ENCODE measurements at places on chromosomes 16 and 17.

DNA sequence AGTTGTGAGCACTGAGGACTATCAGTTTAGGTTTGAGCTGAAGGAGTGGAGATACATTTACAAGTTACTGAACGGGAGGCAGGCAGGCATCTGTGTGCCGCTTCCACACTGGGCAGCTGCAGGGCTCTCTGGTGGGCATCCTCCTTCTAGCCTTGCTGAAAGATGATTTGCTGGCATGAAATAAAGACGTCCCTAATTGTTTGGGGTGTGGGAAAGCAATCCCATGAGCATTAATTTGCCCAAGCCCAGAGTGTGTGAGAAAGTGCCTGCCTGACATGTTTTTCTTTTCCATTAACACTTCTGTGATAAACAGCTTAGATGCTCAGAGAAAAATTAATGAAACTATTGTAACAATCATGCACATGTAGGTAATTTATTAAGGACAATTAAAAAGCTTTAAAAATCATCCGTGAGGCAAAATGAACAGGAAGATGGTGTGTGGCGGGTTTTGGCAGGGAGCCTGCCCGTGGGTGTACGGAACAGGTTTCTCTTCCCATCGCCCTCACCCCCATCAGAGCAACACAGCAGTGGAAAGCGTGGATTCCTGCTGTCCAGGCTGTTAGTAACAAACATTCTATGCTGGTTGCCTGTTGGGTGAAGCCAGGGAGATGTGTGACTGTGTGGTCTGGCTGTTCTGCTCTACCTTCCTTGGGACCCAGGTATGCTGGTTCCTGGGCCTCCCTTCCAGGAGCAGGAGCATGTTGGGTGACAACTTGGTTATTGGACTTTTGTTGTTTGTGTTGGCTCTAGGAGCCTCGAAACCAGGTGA is 191.9 kb downstream of the MSI2 start:
- DNase-seq = no peak

GRCh38 chr17:78168242-78168902 is at the start of gene SYNGR2:
Gene SYNGR2, plus strand, starts transcription at chr17:78168581. Its CDS starts 36 bp downstream, at chr17:78168617.
- DNase-seq = peak; percentile 30

DNA sequence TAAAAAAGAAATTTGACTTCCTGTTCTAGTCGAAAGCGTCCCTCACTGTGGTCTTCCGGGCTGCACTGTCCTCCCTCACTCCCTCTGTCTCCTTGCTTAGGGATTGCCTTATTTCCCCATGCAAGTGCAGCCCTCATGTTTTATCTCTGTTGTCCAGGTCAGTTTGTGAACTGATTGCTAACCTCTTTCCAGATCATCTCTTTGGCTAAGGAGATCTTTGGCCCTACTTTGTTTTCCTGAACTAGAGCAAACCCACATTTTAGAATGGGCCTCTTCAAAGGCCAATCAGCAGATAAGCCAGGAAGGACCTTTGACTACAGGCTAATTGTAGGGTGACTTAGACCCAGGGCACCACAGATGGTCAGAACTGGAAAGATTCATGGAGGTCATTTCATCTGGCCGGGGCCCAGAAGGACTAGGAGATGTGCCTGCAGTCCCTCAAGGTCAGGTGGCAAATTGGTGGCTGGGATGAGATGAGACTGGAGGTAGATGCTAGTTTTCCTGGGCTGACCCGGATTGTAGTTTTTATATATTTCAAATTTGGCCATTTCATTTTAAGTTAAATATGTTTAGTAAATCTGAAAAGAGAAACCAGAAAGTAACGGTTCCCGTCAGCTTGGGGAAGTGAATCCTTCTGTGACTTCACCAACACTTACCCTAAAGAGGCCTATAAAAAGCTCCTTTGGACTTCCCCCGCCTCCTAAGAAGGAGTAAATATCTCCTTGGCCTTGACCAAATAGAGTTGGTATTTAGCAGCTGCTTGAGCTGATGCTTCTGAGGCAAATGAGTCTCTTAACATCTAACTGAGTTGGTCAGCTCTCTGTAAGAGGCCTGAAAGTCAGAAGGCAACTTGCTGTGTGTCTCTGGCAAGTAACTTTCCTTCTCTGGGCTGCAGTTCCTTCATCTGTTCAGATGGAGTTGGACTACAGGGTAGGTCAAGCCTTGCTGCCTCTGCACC is 6.2 kb upstream of the SLC25A19 start:
- no peak for DNase-seq

- no peak for DNase-seq
Observed at GRCh38 chr16:88050952-88051660, 99.9 kb downstream of the BANP start.

GRCh38 chr17:33416131-33416530 is 123.0 kb upstream of the ASIC2 start:
- DNase-seq = no peak
